ENCODE measurements at places on chromosomes 12 and 14. TPM values are rescaled to one million over a fixed set of nuclear protein-coding genes. Genes with fewer than 3 reads are reported as not detected.

ATP2A2 gene
- 211 TPM for total RNA-seq

TNFAIP2 gene
- 2.4 TPM for total RNA-seq

HSPB8 gene
- total RNA-seq, result not detected

AICDA gene
- not detected for total RNA-seq

KRT79 gene
- not detected for total RNA-seq

TAS2R9 gene
- total RNA-seq, result not detected

HSPA2 gene
- total RNA-seq, result 11.2 TPM

RIPK3 gene
- 14.3 TPM for total RNA-seq

BCAT1 gene
- 37.3 TPM for total RNA-seq

TPPP2 gene
- not detected for total RNA-seq

AMIGO2 gene
- total RNA-seq, result 11.6 TPM

TAS2R7 gene
- total RNA-seq, result not detected

SLC41A2 gene
- 16.4 TPM for total RNA-seq

LBHD2 gene
- total RNA-seq, result not detected

TAS2R42 gene
- not detected for total RNA-seq

GPX2 gene
- not detected for total RNA-seq

FAM90A1 gene
- 0.36 TPM for total RNA-seq

TOMM20L gene
- not detected for total RNA-seq
